Putamen (tissue), 1 donor: ENCODE measurements at places on chromosomes 7 and 10.

DNA sequence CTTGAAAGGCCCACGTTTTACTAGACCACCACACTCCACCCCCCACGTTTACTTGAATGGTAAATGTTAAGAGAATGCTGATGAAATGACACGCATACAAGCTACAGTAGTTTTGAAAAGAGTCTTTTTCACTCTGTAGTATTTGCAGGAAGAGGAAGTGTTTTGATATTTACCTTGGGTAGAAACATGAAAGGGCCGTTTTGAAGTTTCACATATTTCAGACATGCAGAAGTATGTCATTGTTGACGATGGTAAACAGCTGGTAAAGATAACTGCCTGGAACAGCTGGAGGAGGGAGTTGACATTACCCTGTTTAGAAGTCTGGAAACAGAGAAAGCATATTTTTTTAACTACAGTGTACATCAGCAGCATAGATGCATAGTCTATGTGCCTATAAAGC is 160.7 kb downstream of the NXPH1 start:
- no peak for DNase-seq

GRCh38 chr7:158289761-158290523 is 297.7 kb downstream of the PTPRN2 start:
- DNase-seq: no peak

GRCh38 chr10:110169586-110169985 is 37.8 kb upstream of the MXI1 start:
- DNase-seq: no peak

GRCh38 chr10:23081221-23081750 is 14.1 kb upstream of the MSRB2 start:
- DNase-seq: no peak

- no peak for DNase-seq
Measured at GRCh38 chr10:47112612-47113011, 187.4 kb upstream of the GDF10 start.

- DNase-seq: no peak
Measured at GRCh38 chr10:14433147-14433546, 102.4 kb upstream of the FRMD4A start.

GRCh38 chr10:75726522-75727483 is 295.4 kb downstream of the LRMDA start:
- DNase-seq: no peak
